GF-D8 (cell line): ENCODE measurements at places on chromosomes 13 and 19.

DNA sequence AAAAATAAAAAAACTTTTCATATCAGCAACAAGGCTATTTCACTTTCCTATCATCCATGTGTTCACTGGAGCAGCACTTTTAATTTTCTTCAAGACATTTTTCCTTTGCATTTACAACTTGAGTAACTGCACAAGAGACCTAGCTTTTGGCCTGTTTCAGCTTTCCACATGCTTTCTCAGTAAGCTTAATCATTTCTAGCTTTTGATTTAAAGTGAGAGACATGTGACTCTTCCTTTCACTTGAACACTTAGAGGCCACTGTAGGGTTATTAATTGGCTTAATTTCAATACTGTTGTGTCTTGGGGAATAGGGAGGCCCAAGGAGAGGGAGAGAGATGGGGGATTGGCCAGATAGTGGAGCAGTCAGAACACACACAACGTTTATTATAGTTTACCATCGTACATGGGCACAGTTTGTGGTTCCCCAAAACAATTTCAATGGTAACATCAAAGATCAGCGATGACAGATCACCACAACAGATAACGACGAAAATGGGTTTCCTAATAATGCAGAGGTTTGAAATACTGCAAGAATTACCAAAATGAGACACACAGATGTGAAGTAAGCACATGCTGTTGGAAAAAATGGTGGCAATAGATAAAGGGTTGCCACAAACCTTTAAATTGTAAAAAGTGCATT lies 117.6 kb downstream of the GGACT start:
- no peak for DNase-seq

- no peak for DNase-seq
Observed at GRCh38 chr13:82358284-82358683, 1524.0 kb downstream of the SLITRK1 start.

- DNase-seq, result peak; percentile 37
Observed at GRCh38 chr13:39612023-39612637, 9.1 kb upstream of the LHFPL6 start.

- no peak for DNase-seq
Observed at GRCh38 chr19:13055213-13056051, 47.2 kb downstream of the LYL1 start.

- DNase-seq, result no peak
Observed at GRCh38 chr19:37997911-37998344, 90.9 kb downstream of the SIPA1L3 start.

DNA sequence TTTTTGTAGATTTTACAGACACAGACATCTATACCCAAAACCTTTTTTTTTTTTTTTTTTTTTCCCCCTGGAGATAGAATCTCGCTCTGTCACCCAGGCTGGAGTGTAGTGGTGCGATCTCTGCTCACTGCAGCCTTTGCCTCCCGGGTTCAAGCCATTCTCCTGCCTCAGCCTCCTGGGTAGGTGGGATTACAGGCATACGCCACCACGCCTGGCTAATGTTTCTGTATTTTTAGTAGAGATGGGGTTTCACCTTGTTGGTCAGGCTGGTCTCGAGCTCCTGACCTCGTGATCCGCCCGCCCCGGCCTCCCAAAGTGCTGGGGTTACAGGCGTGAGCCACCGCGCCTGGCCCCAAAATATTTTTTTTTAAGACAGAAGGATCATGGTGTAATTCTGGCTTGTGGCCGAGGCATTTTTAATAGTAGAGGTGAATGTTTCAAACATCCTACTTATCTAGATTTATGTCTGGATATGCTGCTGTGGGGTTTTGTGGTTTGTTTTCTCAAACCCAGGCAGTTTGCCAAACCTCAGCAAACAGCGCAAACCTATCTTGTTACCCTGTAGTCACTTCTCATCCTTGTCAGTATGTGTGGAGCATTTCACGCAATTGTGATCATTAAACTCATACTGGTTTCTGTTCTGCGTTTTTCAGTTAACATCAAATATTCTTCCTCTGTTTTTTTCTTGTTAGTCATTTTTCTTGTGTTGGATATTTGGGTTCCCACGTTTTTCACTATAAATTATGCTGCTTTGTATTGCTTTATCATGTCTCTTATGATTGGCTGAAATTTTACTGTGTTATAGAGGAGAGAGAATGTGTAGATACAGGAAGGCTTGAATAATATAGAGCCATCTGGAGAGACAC lies 36.2 kb upstream of the GARRE1 start:
- DNase-seq, result peak; percentile 86

- no peak for DNase-seq
Observed at GRCh38 chr13:51769455-51770127, 34.4 kb downstream of the DHRS12 start.

DNA sequence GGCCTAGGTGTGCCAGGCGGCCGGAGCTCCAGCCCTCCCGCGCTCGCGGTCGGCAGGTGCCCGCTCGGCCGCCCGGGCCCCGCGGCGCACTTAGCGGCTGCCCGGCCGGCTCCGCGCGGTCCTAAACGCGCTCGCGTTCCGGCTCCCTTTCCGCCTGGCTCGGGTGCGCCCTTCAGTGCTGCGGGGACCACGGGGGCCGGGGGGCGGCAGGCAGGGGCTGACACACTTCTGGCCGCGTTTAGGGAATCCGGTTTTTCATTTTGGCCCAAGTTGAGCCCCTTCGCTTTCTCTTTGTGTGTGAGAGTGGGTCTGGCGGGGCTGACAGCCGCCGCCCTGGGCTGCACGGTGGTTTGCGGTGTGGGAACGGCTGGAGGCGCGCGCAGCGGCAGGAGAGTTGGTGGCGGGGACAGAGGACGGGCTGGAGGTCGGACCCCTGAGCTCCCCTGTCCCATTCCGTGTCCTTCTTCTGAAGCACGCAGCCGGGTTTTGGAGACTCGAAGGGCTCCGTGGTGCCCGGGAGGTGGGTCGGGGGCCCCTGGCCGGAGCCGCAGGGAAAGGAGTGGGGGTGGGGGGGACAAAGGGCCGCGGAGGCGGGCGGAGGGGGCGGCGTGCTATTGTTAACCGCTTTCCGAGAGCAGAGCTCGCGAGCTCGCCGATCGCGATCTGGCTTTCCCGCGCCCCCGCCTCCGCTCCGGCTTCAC lies 3.1 kb downstream of the FGF9 start:
- DNase-seq, result no peak

GRCh38 chr13:43383498-43384165 lies 360.2 kb downstream of the DNAJC15 start:
- DNase-seq, result no peak

DNA sequence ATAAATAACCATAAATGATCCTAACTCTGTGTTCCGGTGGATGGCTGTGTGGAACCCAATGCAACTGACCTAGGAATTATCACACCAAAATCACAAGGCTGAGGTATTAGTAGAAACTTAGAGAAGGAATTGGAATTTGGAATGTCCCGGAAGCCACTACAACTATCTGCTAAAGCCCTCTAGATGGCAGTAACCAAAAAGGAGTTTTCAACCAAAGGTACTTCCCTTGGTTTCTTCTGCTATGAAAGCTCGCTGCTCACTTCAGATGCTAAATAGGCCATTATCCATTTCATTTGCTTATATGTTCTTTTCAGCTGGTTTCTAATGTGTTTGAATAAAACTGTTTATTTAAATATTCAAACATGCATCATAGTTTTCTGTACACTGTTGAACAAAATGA lies 1589.1 kb upstream of the SPRY2 start:
- peak; percentile 25 for DNase-seq

- DNase-seq, result no peak
Observed at GRCh38 chr19:16509141-16510061, 13.2 kb downstream of the C19orf44 start.

- DNase-seq, result no peak
Observed at GRCh38 chr13:113942591-113943103, 31.2 kb downstream of the C13orf46 start.

GRCh38 chr19:45824531-45825262 lies 9.6 kb upstream of the RSPH6A start:
- DNase-seq, result no peak

DNA sequence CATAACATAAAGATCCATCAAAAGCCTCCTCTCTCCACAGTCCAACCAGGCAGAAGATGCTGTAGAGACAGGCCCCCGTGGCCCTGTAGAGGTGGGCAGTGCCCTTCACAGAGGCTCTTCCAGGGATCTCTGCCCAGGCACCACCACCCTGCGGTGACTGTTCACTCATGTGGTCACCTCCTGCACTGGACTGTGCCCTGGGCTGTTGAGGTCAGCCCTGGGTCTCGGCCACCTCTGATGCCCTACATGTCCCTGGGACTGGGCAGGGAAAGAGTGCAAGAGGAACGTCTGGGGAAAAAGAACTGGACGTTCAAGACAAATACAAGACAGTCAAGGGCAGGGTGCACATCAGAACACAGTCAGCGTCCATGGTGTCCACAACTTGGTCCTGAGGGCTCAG lies 22.3 kb downstream of the PEPD start:
- DNase-seq, result no peak

- no peak for DNase-seq
Observed at GRCh38 chr13:92745258-92745657, 481.3 kb upstream of the GPC6 start.

DNA sequence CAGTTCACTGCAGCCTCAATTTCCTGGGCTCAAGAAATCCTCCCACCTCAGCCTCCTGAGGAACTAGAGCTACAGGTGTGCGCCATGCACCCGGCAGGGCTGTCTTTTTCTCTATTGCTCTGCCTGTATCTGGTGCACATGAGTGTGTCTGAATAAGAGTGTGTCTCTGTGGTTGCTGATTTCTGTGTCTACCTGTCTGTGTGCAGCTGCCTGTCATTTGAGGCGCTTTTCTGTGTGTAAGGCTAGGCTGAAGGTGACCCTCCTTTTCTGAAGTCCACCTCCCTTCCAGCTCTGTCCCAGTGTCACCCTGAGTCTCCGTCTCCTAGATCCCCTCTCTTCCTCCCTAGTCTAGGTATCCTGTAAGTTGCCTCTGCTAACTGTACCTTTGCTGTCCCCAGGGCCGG lies 1.5 kb upstream of the PRR12 start:
- no peak for DNase-seq
